GM12891 (cell line): ENCODE measurements at places on chromosomes 1 and 21.
A peak's percentile ranks its signal among the peaks of the same experiment; 100 is the strongest.

- DNase-seq = no peak
These were observed 63.6 kb downstream of the MYOM3 start for GRCh38 chr1:24048205-24048869.

DNA sequence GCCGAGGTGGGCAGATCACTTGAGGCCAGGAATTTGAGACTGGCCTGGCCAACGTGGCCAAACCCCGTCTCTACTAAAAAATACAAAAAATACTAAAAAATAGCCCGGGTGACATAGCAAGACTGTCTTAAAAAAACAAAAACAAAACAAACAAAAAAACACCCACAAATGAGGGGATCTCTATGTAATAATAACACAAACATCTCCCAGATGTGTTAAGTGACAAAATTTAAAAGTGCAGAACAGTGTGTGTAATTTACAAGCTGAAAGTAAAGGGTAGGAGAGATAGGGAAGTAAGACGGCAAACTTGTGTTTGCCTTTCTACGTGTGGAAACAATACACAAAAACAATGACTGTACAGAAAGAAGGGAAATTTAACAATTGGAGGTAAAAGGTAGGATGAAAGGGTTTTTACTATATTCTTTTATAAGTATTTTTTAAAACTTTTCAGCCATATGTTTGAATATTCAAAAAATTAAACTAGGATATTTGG, 36.3 kb downstream of the ARID4B start:
- DNase-seq = no peak

GRCh38 chr1:111647736-111648135, 28.1 kb downstream of the RAP1A start:
- no peak for DNase-seq

DNA sequence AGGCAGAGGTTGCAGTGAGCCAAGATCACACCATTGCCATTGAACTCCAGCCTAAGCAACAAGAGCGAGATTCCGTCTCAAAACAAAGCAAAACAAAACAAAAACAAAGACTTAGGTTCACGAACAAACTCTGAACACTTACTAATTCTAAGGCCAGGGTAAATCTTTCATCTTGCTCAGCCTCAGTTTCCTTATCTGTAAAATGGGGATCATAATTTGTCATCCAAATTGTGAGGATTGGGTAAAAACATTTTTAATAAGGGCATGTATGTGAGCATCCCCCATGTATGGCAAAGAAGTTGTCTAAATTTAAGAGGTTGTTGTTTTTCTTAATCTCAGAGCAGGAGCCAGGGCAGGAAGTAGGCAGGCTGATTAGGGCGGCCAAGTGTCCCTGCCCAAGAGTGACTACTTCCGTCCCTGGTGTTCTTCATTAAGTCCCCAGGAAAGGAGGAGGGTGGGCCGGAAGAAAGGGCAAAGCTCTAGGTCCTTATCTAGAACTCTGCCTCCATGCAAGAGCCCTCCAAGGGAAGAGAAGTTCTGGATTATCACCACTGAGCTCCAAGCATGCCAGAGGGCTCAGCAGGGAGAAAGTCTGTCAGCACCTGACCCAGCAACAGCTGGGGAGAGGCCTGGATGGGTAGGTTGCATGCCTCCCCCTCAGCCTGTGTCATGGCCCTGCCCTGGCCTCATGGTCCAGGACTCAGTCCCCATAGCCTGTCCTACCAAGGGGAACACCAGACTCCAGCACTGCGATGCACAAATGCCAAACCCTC, 49.9 kb upstream of the CLIC4 start:
- no peak for DNase-seq

GRCh38 chr1:15033264-15033663, 120.3 kb upstream of the TMEM51 start:
- no peak for DNase-seq

DNA sequence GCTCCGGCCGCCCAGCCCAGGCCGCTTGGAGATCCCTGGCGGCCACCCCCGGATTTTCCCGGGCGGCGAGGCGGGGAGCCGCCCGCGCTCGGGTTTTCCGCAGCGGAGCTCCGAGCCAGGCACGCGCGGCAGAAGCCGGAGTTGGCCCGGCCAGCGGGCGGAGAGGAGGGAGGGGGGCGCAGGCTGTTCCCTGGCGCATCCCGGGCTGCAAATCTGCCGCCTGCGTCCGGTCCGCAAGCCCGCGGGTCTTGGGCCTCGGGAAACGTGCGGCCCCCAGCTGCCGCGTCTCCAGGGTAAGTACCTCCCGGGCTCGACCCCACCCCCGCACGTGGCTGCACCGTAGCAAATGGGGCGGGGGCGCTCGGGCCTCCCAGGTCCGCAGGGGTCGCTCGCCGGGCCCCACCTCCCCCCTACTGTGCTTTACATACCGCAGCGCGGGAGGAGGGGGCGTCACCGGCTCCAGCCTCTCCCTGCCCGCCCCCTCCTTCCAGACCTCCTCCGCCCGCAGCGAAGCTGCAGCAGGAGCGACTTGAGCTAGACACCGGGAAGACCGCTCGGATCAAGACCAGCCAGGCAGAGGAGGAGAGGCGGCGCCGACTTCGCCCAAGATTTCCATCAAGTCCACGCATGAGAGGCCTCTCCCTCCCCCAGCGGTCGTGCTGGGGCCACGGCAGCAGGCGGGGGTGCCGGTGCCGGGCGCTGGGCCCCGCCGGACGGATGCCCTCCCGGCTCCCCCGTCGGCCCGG, 1.6 kb downstream of the TMEM200B start:
- no peak for DNase-seq

- DNase-seq = no peak
These were observed 437.0 kb downstream of the SIPA1L2 start for GRCh38 chr1:232192781-232193450.

GRCh38 chr1:30049748-30050296, 673.6 kb downstream of the MATN1 start:
- DNase-seq = no peak

GRCh38 chr1:224559981-224560728, 56.0 kb upstream of the CNIH3 start:
- no peak for DNase-seq

DNA sequence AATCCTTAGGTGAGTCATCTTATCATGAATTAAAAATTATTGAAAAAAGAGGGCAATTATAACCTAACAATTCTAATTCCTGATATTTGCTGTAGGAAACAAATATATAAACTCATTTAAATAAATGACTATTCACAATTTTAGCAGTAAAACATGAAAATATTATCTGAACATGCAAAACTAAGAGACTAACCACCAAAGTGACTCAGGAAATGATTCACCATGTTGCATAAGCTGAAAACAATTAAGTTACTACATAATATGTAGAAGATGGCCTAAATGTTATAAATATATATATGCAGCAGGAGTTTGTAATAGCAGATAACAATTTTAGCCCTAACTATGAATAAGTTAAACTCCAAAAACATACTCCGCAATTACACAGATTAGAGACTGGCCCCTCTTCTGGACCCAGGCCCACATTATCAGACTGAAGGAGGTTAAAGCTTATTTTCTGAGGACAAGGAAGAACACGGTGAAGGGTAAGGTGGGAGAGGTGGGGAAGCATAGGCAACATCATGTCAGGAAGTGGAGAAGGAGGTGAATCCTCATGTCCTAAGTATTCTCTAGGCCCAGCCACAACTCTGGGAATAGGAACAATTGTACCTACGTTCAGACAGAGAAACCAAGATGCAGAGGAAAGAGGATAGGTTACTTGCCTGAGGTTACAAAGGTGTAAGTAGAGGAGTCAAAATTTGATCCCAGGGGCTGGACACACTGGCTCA, 15.6 kb upstream of the AIM2 start:
- DNase-seq = no peak

DNA sequence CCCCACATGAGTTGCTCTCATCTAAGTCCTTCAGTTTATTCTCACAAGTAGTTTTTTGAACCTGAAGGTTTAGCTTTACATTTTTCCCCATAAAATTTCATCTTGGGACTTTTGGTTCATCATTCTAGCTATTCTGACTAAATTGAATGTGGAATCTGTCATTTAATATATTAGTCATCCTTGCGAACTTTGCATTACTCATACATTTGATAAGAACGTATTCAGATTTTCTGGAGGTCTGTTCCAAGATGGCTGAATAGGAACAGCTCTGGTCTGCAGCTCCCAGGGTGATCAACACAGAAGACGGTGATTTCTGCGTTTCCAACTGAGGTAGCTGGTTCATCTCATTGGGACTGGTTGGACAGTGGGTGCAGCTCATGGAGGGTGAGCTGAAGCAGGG, 59.8 kb upstream of the CSF1 start:
- DNase-seq = no peak

DNA sequence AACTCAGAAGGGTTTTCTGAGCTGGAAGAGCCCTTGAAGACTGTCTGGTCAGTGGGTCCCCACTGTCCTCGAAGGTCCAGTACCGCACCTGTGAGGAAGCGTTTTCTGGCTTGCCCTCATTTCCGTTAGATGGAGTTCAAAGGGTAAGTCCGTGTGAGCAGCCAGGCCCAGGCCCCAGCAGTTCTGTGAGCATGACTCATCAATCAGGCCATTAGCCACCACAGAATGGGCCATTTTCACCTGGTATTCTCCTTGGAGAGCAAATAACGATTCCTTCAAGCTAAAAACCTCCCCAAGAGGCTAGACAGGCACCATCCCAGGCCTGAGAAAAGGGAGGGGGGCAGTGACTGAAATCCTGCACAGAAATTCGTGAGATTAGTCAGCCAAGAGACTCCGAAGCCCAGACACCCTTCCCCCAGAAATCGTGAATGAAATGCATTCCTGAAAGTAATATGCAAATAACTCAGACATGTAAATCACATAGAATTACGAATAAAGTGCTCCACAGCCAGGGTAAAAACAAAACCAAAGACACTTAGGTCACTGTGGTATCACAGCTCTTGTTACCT, 66.0 kb downstream of the BCAR3 start:
- peak; percentile 53 for DNase-seq

DNA sequence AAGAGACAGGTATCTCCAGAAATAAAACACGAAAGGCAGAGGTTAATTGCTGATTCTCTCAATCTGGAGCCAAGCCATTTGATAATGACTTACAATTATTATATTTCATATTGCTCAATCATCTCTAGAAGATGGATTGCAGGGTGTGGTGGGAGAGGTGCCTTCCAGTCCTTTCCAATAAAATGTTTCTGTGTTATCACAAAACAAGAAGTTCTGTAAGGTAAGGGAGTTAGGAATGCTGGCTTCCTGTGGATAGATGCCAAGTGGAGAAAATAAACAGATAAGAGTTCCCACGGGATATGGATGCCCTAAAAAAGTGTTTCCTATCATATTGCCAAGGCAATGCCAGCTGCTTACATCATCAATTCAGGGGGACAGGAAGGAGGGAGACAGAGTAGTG, 7.2 kb upstream of the CCN1 start:
- no peak for DNase-seq

DNA sequence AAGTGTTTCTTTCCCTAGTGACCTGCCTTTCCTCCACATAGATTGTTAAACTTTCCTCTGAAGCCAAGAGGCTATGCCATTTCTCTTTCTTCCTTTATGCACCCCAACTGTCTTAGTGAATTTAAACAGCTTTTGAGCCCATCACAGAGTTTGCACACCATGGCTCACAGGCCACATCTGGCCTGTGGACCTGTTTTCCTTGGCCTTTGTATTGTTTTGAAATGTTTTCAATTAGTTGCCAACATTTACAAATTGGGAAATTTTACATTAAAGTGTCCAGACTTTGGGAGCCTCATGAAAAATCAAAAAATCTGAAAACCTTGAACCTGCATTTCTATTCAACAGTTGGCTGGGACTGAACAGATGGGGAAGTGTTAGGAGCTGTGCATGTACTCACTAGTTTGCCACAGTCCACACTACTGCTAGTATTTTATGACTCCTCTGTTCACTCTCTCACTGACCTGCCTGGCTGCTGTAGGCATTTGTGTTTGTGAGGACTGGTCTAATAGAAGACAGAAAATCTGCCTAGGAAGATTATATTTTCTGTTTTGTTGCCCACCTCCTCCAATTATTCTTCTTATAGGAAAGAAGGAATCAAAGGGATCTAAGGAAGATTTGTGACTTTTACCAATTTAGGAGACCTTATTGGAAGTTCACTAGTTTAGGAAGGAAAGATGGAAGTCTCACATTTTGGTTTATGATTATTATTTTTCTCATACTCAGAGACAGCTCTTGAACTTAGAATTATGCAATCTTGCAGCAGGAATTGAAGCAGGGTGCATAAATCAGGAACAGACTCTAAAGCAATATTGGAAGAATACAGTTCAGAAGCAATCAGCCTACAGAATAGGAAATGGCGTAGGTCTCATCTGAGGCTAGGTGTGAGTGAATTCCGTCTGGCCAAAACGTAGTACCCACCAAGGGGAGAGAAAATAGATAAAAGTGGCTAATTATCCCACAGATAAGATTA, 134.7 kb downstream of the HLX start:
- DNase-seq = no peak

DNA sequence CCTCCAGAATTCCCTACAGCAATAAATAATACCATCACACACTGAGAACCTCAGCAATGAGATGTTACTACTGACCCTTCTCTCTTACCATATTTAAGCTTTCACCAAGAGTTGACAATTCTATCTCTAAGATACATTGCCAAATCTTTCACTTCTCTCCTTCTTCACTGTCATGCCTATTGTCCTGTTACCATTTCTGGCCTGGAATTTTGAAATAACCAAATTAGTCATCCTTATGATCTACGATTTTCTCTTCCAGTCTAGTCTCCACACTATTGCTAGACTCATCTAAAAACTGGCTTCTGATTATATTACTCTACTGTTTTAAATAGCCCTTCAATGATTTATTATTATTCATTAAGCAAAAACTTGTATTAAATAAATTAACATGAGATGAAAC, 656.1 kb upstream of the ADGRL4 start:
- DNase-seq = no peak

- DNase-seq = no peak
These were observed 480.2 kb upstream of the C1orf87 start for GRCh38 chr1:60553730-60554129.

DNA sequence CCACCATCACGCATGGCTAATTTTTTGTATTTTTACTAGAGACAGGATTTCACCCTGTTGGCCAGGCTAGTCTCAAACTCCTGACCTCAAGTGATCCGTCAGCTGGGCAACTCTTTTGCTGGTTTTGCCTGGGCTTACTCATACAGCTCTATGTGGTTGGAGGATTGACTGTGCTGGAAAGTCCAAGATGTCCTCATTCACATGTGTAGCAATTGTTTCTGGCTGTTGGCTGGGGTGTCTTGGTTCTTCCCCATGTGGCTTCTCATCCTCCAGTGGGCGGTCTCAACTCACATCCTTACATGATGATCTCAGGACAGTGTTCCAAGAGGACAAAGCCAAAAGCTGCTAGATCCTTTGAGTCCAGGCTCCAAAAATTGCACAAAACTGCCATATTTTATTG, 53.3 kb downstream of the TEX35 start:
- no peak for DNase-seq

DNA sequence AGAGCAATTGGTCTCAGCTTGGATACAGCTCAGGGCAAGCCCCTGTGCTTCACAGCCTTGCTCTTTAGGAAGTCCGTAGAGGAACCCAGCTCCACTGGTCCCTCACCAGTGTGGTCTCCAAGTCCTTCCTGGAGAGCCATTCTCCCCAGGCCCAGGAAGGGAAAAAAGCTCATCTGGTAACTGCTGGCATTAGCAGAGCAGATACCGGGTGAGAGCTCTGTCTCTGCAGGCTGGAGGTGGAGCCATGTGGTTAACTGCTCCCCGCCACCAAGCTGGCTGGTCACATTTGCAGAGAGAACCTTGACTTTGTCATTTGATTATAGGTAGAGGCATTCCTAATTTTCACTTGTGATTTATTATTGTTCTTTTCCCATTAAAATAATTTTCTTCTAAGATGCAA, 169.6 kb downstream of the ROR1 start:
- DNase-seq = no peak

GRCh38 chr1:153312570-153313186, at the start of gene PGLYRP3:
TSS of gene PGLYRP3 (minus strand) at chr1:153312952. CDS start at chr1:153310665, 2,287 bp downstream.
- no peak for DNase-seq

GRCh38 chr1:198173832-198174231, 17.0 kb downstream of the NEK7 start:
- DNase-seq = no peak

- no peak for DNase-seq
These were observed 138.2 kb downstream of the COL24A1 start for GRCh38 chr1:86018283-86018923.
